Stimulated activated CD4-positive, alpha-beta T cell treated with anti-CD3 and anti-CD28 coated beads, Interleukin-12 subunit alpha, Interleukin-12 subunit beta, amount 100 ng/mL, for 24 hours (primary cell): ENCODE measurements at places on chromosomes 3 and 15.

GRCh38 chr3:77038468-77038929 is 1.4 kb upstream of the ROBO2 start:
- no peak for DNase-seq

- DNase-seq = no peak
These were observed 57.5 kb downstream of the GHSR start for GRCh38 chr3:172390792-172391191.

DNA sequence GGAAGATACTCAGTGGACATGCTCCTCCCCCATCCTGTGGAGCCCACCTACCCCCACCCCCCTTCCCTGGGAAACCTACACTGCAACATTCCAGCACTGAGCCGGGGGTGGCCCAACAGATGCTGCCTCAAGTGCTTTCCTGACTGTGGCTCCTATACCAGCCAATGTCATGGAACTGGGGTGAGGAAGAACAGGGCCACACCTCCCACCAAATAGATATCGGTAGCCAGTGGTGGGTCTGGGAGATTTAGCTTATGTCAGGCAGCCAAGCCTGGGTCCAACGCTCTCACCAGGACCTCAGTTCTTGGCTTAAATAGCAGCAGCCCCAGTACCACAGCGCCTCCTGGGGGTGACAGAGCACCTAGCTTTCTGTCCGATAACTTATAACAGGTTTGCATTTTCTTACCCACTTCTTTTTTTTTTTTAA is 30.3 kb downstream of the CDC25A start:
- peak; percentile 29 for DNase-seq

DNA sequence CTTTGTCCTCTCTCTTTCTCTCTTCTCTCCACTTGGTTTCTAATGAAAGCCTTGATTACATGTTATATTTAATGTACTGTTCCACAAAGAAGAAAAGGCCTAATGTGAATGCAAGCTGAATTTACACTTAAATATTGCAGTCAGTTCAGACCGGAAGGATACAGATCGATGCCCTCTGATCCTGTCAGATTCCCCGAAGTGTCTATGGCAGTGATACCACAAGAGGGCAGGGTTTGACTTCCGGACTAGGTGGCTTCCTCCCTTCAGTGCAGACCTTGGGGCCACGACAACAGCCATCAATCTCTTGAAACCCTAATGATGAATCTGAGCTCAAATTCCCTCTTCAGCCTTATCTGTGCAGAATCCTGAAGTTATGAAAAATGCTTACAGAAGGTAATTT is 29.5 kb downstream of the AGTR1 start:
- DNase-seq = no peak

DNA sequence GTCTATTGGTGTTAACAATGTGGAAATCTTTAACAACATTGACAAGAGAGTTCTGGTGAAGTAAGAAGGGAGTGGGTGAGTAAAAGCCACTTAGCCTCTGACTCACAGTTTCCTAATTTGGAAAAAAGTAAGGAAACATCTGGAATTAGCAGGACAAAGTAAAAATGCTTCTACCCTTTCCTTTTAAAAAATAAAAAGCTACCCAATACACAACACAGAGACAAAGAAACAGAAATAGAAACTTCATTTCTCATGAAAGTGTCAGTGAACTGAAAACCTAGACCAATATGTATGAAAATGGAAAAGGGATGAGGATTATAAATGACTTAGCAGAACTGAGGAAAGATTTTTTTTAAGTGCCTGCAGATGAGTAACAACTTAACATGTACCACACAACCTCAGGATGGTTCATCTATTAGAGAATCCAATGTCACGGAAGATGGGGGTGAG is 65.4 kb downstream of the SSR3 start:
- no peak for DNase-seq

DNA sequence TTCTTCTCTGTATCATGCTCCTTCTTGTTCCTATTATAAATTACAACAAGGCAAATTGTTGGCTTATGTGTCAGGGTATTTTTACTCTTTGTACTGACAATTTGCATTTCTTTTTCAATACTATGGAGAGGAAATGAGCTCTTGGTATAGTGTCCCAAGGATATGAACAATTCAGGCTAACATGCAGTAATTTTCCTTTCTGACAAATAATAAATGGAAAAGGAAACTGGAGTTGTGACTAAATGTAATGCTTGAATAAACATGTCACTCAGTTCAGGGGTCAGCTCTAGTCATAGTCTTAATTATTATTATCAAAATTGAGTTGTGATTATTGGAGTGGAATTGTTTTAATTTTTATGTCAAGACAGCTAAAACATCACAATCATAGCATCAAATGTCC is 256.0 kb upstream of the ZPLD1 start:
- no peak for DNase-seq

DNA sequence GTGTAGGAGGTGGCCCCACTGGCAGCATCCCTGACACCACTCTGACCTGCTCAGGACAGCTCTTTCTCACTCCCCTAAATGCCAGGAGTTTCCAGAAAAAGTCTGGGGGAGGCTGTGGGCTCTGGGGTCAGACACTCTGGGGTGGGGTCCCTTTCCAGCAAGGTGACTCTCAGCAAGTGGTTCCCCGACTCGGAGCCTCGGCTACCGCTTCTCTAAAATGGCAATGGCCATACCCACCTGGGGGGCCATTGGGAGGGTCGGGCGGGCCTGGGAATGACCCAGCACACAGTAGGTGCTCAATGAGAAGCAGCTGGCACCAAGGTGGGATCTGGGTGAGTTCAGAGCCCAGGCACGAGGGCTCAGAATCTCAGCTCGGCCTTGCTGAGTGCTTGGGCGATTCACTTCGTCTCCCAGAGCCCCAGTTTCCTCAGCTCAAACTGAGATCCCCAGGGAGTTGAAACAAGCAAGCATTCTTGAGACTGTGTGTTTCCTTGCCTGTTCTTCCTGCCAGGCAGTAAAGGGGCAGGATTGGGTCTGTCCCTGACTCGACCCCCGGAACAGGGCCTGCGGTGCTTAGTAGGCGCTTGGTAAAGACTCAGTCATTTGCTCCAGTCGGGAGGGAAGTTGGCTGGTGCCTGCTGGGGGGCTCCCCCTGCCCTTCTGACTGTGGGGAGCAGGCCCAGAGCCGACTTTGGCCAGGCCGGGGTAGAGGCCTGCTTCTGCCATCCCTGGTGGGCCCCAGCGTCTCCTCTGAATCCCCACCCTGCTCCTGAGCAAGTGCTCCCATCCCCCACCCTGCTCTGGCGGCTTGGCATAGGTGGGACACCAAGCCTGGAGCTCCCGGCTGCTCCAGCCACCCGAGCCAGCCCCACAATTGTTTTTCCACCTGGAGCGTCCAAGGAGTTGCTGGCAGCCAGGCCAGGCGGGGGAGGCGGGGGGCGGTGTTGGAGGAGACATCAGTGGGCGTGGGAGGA is 32.9 kb upstream of the FBLN2 start:
- DNase-seq = no peak

- DNase-seq = no peak
These were observed 156.8 kb downstream of the LRTM1 start for GRCh38 chr3:54771050-54771449.
